ENCODE measurements at places on chromosomes 4 and X.

- DNase-seq = no peak
Observed at GRCh38 chrX:38937400-38937799, 136.1 kb downstream of the MID1IP1 start.

DNA sequence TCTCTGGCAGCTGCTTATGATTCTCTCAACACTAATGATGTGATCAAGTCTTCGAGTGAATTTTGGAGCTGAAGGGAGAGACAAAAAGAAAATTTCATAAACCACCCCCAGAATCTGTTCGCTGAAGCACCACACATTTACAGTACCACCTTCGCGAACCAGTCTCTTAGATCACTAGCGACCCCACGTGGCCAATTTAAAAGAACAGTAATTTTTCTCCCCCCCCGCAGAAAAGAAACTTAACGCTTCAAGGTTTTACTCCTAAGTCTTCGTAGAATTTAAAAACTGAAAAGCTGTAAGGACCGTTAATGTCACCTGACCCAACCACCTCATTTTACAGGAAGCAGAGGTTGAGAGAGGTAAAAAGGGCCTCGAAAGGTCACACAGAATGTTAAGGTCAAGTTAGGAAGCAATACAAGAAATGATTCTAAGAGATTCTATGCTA, 187.5 kb downstream of the QDPR start:
- DNase-seq = peak; percentile 70

GRCh38 chr4:100240008-100240407, 49.7 kb upstream of the DDIT4L start:
- no peak for DNase-seq

DNA sequence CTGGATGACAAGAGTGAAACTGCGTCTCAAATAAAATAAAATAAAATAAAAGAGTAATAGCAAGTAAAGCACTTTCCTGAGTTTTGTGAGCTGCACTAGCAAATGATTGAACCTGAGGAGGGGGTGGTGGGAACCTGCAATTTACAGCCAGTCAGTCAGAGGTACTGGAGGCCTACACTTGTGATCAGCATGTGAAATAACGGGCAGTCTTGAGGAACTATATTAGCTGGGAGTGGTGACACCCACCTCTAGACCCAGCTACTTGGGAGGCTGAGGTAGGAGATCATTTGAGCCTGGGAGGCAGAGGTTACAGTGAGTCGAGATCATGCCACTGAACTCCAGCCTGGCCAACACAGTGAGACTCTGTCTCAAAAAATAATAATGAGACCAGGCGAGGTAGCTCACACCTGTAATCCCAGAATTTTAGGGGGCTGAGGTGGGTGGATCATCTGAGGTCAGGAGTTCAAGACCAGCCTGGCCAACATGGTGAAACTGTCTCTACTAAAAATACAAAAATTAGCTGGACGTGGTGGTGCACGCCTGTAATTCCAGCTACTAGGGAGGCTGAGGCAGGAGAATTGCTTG, 537.1 kb upstream of the HTR2C start:
- no peak for DNase-seq

DNA sequence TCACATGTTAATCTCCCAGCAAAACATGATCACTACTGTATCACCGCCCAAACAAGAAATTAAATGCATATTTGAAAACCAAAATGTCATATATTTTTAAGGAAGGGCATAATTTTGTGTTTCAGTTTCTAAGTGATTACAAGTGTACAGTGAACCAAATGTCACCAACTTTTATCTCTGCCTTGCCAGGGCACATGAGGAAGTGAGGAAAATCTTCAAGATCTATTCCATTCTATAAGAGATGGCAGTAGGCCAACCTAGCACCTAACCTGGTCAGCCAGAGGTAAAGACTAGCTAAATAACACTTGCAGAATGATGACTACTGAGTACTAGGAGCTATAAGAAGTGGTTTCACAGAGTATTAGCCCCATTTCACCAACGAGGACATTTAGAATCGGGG, 107.2 kb downstream of the ATP11C start:
- DNase-seq = no peak

GRCh38 chrX:136879001-136879687, 1.4 kb downstream of the RBMX start:
- no peak for DNase-seq

DNA sequence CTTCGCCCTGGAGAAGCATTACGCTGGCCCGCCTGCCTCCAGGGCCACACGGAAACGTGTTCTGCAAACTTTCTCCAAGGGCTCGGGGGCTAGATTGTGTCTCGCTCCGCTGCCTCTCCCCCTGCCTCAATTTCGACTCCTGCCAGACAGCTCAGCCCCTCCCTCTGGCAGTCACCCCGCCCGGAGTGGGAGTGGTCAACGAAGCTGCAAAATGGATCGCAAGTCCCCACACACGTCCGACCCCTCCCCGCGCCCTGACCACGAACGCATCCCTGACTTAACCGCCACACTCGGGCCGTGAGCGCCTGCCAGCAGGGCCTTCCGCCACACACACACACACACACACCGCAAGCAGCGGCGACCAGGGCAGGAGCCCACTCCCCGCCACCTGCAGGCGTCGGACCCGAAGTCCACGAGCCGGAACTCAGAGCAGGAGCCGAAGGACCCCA, 47.0 kb upstream of the NKAP start:
- no peak for DNase-seq

DNA sequence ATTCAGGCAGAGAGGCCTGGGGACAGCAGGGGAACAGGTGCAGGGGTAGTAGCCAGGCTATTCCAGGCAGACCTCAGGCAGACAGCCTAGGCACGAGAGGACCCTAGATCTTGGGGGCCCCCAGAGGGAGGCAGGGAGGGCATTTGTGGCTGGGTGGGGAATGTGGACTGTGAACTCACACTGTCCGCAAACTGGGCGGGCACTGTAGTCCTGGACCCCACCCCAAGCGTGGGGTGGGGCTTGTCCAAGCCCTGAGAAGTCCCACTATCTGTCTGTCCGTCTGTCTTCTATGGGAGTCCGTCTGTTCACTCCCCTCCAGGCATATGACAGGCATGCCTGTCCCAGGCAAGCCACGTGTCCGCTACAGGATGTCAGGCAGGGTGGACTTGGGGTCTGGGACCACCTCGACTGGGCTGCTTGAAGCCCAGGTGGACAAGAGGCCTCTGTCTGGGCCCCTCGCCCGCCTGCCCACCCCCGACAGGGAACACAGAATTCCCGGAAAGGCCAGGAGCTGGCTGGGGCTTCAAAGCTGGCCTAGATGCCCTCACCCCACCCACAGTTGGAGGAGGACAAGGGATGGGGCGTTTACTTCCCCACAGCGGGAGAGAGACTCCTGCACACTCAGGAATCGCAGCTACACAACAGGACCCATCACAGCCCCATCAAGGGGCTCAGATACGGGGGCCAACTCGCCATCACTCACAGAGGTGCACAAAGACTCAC, at the start of gene SLC38A5:
Gene SLC38A5 (minus strand): TSS at position 151 of the 723 bp plus-strand sequence. CDS start 2,336 bp downstream, outside the sequence.
- DNase-seq = no peak

- no peak for DNase-seq
Observed at GRCh38 chr4:185218312-185218711, 8.9 kb downstream of the SNX25 start.

DNA sequence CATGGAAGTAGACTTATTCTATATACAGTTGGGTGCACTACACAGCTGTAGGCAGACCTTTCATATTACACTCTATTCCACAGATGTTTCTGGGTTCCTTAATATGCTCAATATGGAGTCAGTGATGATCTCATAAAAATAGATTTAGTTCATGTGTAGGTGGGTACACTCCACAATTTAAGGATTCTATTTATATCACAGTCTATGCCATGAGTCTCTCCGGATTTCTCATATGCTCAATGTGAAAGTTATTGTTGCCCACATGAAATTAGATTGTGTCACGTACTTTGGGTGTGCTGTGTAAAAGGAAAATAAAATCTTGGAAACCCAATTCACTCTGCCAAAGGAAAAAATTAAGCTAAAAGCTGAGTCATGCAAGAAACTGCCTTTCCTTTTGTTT, 32.5 kb upstream of the TASL start:
- DNase-seq = no peak

DNA sequence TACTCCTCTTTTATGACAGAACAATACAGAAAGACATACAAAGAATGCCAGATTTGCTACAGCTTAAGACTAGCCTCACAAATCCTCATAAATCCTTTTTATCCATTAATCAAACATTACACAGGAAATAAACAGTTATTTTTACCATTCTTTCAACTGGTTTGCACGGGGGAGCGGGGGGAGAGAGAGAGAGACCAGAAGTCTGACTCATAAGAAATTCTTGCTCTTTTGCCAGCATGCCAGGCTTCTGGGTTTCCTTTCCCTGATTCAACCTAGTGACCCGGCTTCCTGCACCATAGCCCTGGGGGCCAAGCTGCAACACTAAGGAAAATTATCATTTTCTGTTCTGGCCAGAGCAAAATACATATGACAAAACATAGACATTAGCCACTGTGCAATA, 6.8 kb upstream of the RRAGB start:
- no peak for DNase-seq

DNA sequence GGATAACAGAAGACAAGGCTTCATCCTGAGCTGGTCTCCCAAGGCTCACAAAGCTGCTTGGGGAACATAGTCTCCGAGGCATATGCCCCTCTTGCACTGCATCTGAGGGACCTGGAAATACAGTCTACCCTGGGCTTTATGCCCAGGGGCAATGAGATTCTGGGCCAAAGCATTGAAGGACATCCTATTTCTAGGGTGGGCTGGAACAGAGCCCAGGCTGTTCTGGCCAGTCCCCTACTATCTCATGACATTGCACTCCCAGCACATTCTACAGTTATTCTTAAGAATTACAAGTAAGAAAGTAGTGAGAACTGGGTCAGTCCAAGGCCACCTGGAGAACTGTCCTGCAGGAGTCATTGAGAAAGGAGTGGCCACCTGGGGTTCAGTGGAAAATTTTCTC, 107.6 kb downstream of the USP46 start:
- no peak for DNase-seq

DNA sequence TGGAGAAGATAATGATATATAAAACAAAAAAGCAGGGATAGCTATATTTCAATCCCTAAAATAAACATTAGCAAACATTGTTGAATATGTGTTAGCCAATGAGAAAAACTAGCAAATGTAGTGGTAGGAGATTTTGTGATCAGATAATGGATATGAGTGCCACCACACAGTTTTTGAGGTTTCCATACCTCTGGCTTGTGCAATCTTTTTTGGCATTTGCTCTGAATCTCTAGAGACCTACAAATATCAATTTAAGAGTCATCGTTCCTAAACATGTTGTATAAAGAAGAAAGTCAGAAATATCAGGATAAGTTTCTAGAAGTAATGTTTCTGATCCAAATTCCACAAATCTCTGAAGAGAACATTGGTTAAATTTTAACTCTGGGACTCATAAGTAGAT, 308.7 kb downstream of the PDGFC start:
- DNase-seq = peak; percentile 32

DNA sequence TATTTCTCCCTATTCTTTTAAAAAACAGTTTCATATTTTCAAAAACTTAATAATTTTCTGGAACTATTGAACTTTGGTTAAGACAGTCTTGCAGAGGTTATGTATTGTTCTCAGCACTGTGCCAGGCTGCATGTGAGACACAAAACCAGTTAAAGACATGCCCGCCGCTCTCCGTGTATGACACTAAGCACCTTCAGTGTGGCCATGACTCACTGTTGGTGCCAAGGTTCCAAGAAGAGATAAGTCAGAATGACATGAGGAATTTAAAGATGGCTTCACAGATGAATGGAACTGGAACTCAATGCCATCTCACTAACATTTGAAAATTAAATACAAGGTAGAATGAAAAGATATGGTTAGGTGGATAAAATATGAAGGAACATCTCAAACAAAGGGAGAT, 525.5 kb upstream of the ZFP42 start:
- no peak for DNase-seq

GRCh38 chr4:149112109-149112508, 669.9 kb upstream of the NR3C2 start:
- no peak for DNase-seq

DNA sequence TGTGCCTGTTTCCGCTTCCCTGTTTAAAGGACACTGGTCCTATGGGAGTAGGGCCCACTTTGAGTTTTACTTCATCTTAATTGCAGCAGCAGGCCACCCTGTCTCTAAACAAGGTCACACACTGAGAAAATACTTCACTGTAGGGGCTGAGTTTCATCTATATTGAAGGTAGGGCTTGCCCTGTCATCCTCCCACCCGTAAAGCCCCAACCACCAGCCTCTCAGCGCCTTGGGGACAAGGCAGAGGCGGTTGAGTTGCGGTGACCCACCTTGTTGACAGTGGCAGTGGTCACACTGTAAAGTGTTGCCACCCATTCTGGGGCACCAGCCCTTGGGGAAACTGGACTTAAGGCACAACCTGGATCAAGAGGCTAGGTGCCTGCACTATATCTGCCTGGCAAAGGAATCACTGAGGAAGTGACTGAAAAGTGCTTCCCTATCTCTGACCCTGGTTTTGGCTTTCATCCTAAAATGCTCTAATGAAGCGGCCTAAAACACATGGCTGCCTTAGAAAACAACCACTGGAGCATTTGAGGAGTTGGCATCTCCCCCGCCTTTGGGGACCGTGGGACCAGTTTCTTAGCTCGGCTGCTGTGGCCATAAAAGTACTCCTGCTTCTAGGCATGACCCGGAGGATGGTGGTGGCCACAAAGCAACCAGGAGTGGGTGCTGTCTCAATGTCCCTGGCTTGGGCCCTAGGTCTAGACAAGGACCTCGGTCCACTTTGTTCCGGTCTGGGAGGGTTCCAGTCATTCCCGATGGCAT, 7.8 kb upstream of the WDR1 start:
- no peak for DNase-seq

GRCh38 chrX:9997041-9997440, 29.9 kb downstream of the CLDN34 start:
- no peak for DNase-seq

GRCh38 chr4:90990284-90990683, 863.1 kb downstream of the CCSER1 start:
- no peak for DNase-seq

GRCh38 chrX:63513825-63514568, 162.9 kb upstream of the SPIN4 start:
- DNase-seq = no peak

DNA sequence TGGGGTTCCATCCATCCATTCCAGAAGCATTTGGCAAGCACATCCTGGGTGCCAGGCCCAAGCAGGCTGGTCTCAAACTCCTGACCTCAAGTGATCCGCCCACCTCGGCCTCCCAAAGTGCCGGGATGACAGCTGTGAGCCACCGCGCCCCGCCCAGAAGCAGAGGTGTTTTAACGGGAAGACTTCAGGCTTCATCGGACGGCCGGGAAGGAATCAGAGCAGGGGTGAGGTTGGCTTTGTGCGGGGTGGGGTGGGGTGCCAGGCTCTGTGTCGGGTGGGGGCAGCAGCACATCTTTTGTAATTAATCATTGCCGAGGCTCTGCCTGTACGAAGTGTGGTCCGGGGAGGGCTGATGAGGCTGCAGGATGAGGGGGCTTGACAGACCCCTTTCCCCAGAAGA, 5.1 kb upstream of the SLC25A6 start:
- DNase-seq = no peak

DNA sequence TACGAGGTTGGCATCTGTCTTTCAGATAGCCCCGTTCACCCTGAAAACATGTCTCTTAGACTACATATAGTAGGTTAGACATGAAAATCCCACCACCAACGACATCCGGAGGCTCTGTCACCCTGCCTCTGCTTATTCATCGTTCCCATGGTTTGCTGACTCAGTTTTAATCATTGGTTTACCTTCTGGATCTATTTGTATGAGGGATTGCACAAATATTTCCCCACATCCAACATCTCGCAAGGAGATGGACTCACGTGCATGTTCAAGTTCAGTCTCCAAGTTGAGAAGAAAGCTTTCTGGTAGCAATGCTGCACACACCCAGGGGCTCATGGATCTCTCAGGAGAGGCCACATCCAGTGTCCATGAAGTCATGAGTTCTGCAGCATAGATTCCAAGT, 10.8 kb downstream of the CETN2 start:
- DNase-seq = no peak

GRCh38 chr4:119646347-119647071, 17.9 kb upstream of the PDE5A start:
- no peak for DNase-seq

All from SK-N-MC (cell line).